ENCODE measurements at places on chromosomes 3 and 15. TPM values are rescaled to one million over a fixed set of nuclear protein-coding genes. Genes with fewer than 3 reads are reported as not detected.

MAGEL2 gene
- polyA plus RNA-seq, result not detected

DNA sequence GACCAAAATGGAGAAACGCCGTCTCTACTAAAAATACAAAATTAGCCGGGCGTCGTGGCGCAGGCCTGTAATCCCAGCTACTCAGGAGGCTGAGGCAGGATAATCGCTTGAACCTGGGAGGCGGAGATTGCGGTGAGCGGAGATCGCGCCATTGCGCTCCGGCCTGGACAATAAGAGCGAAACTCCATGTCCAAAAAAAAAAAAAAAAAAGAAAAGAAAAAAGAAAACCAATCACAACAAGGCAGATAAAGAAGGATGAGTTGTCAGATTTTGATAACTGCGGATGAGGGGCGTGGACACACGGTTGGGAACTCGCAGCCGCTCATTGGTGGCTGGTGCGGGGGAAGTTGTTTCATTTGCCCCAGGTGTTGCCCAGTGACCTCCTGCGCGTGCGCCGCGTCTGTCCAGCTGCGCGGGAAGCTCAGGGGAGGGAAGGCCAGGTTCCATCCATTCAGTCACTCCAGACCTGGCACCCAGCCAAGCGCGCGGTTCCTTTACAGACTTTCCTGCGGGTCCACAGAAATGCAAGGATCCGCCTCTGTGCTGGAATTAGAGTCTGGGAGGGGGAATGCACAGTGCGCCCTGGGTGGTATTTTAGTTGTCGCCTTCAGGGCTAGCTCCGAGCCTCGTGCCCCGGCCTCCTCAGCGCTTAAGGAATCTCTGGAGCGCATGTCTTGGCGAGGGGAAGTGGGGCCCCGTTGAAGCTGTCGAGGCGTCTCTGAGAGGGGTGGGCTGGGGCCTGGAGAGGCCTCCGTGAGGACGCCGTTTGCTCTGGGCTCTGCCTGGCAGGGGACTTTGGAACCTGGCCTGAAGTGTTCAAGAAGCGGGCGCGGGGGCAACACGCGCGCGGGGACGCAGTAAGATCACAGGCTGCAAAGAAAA lies 708 bp upstream of the GCHFR start:
- peak; percentile 13 for DNase-seq

- DNase-seq, result no peak
Measured at GRCh38 chr3:4821338-4821737, 157.9 kb upstream of the BHLHE40 start.

- DNase-seq, result no peak
Measured at GRCh38 chr3:110929816-110930215, 141.8 kb upstream of the NECTIN3 start.

DNA sequence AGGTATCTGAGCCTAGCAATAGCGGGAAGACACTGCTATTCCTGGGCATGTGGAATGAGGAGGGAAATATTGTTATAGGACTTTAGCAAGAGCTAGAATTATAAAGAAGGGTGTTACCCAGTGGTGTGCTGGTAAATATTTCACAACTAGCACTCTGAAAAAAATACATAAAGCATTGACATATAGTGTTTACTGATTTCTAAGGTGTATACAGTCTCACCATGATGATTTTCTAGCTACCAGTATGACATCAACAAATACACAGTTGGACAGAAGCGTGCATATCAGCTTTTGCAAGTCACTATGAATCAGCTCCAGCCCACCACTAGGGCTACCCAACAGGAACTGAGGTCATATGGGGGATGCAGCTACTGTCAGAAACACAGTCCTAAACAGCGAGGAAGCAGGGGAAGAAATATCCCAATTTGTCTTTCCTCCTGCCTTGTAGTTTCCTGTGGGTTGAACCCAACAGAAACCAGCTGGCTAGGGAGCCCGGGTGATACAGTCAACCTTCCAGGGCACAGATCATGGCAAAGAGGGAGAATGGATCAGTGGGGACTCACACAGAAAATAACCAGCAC lies 39.6 kb downstream of the HGD start:
- DNase-seq, result peak; percentile 16

DNA sequence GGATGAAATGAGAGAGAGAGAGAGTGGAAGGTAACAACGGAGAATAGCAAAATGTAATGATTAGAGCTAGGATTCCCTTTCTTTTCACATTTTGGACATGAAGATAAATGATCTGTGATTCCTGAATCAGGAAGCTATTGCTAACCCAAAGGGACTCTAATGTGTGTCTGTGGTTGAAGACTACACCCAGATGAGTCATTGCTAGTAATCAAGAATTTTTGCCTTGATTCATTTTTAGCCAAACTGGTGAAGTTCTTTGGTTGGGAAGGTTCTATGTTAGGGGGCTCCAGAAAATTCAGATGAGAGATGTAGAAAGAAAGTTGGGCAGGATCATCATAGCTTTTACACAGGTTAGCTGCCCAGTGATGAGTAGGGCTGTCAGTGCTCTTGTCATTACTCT lies 116.4 kb downstream of the DUT start:
- DNase-seq, result no peak

UBAP1L gene
- not detected for polyA plus RNA-seq

- DNase-seq, result no peak
Measured at GRCh38 chr3:177468331-177468730, 271.0 kb upstream of the TBL1XR1 start.

DNA sequence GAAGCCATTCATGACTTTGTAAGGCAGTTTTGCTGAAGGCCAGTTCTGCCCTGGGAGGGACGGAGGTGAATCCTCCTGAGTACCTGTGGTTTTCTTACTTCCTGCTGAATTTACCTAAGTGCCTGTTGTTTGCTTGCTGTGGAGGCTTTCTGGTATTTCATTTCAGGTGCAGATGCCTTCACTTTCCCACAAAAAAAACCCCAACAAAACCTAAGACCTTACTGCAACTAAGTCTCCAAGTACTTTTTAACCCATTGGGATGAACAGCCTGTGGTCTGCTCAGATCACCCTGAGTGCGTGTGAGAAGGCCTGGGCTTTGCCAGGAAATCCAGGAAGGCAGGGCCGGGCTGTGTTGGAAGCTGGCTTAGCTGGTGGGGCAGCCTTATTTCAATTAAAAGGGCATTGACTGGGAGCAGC lies 65.3 kb downstream of the IGF1R start:
- DNase-seq, result no peak

STAC gene
- polyA plus RNA-seq, result 0.10 TPM

ATG3 gene
- polyA plus RNA-seq, result 288 TPM

DNA sequence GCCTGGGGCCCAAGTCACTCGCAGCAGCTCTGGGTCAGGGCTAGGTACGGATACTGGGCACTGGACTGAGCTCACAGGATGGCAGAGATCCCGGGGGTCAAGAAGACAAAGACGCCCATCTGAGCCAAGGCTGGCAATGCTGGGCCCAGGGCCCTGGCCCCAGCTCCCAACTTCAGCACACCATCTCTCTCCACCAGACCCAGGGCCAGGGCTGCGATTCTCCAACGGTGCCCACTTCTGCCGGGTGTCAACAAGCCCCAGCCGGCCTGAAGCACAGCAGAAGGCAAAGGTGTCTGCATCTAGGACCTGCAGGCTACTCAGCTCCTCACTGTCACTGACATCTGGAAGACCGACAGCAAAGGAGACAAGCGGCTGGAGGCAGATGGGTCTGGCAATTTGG lies 8.6 kb downstream of the WDR73 start:
- DNase-seq, result no peak

IL5RA gene
- not detected for polyA plus RNA-seq

DUOX1 gene
- not detected for polyA plus RNA-seq
